ENCODE measurements at places on chromosomes 5 and 9.

DNA sequence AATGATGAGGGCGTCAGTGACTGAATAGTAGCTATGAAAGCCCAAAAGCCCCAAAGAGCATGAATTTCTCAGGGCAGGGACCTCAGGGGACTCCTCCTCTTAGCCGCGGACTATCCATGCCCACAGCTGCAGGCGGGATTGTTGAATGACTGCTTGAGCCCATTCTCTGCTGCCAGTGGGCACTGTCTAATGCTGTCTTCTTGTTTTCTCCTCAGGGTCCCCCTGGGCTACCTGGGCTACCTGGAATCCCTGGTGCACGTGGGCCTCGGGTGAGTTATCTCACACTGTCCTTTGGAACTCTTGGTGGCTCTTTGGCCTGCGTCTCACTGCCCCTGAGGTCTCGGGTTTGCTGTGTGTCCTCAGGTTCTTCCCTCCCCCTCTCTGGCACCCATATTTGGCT is 22.7 kb downstream of the COL27A1 start:
- no peak for DNase-seq

- DNase-seq = no peak
Observed at GRCh38 chr9:108241384-108242073, 614.3 kb downstream of the ACTL7B start.

- DNase-seq = no peak
Observed at GRCh38 chr9:8863069-8863468, 1063.5 kb upstream of the DMAC1 start.

DNA sequence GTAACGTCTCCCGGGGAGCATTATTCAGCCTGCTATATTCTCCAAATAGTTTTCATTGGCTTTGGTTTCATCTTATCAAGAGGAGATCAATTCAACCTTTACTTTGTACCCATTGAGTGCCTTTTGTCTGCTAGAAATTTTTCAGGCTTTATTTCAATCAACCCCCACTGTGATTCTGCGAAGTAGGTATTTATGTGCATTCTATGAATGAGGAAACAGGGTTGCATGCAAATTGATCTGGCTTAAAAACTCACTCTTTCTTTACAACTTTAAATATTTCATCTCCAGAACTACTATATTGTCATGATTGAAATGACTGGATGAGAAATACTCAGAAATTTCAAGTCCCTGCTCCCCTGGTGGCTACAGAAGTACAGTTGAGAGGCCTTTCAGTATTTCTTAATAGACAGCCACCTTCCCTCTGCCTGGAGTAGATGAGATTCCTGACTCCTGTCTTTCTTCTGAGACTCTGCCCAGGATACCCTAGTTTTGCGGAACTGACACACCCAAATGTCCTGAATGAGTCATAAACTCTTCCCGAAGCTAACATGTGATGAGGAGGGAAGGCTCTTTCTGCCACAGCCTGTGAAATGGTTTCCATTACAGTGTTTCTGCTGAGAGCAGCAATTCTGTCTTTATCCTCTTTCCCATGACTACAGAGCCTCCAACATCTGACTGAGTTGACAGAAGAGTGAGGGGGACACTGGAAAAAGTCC is 52.6 kb upstream of the TNC start:
- DNase-seq = peak; percentile 56

DNA sequence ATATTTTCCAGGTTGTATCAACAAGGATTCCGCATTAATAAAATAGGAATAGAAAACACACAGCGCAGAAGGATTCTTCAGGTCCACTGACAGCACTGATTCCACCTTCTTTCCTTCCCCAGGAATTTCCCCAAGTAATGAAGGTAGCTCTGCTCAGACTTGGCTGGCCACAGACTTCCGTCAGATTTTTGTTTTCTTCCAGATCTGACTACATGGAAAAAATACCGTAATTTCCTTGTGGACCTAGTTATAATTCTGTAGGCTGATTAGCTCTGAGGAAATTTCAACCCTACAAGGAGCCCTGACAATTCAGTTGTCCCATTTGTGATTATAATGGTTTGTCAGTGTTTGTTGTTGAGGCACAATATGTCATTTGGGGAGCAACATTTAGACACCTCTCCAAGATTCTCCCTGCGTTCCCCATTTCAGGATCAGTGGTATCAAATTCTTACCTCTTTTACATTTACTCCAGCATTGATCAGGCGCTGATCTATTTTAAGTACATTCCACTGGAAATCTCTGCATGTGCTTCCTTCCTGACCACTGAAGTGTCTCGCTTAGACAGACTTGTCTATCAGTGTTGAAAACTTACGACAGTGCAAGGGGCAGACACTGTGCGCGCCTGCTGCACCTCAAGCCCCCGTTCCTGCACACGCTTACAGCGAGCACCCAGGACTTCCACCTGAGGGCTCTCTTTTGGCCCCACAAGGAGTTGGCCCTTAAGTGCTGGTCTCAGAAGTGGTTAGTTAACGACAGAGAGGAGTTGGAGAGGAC is 94.8 kb downstream of the LHFPL2 start:
- DNase-seq = no peak

- DNase-seq = no peak
Observed at GRCh38 chr5:172667786-172668593, 26.9 kb downstream of the NEURL1B start.

- DNase-seq = peak; percentile 36
Observed at GRCh38 chr9:127968042-127968441, 12.7 kb downstream of the EEIG1 start.

DNA sequence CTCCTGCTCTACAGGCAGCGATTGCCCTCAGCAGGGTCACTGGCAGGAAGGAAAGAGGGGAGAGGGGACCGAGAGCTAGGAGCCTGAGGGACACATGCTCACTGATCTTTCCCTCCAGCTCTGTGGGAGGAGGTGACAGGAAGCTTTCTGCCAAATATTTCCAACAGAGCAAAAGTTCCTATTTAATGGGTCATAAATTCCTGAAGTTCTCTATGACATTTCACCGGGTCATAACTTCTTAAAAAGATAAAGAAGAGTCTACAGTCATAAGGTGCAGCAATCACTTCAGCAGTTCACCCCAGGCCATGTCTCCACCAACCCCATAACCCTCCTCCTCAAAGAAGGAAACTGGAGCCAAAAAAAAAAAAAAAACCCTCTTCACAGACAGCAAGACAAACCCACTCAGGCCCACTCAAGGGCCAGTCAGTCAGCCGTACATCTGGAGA is 481.1 kb downstream of the NR2F1-AS1 start:
- DNase-seq = peak; percentile 26

DNA sequence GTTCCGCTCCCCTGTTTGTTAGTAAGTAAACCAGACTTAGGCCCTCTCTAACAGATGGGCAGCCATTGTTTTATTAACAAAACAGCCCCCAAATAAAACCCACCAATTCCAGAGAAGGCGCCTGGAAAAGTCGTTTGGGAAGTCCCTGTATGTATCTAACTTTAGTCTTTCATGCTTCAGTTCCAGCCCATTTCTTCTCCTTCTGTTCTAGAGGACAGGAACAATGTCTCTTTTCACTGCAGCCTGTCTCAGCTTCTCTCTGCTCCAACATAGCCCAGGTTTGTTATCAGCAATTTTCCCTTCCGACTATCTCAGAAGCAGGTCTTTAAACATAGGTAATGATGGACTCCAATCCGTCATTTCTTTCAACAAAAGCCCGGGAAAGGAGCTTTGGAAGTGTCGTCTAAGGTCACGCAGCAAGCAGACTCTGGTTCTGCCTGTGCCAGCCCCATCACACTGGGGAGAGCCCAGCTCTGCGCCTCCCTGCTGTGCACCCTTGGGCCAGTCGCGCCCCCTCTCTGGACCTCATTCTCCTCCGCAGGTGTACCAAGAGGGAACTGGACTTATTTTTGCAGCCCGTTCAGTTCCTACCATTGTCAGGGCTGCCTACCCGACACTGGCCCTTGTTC is 9.6 kb upstream of the AKNA start:
- DNase-seq = no peak

DNA sequence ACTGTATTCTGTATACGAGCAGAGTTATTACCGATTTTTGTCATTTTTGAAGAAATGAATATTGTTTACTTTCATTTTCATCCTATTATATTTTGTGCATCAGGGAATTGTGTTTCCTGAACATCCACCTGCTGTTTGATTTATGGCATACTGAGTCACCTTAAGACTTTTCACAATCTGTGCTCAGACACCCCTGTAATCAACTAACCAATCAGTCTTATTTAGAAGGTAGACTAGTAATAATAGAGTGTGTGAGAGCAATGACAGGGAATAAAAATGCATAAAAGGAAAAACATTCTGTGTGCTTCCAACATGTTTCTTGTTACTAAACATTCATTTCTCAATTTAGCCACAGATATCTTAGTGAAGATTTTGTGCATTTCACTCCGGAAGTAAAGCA is 1413.6 kb upstream of the ACO1 start:
- no peak for DNase-seq

DNA sequence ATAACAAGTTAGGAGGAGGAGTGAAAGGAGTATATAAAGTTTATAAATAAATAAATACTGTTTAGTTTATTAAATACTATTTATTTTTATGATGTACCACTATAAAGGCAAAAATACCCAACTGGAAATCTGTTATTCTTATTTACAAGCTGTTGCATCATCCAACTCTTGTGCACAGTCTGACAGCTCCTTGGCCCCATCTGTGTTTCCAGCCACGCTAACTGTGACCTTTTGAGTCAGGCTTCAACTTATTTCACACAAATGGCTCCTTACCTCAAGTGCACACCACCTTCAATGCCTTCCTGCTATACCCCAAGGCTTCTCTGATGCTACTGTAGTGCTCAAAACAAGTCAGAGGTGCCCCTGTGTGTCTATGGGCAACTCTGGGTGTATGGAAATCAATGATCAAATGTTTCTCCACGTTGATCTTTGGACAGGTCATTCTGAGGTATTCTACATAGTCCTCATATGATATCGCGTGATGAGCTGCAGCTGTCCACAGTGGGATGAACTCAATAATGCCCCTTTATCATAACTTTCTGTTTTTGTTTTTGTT is 303.2 kb upstream of the GRAMD2B start:
- DNase-seq = no peak

DNA sequence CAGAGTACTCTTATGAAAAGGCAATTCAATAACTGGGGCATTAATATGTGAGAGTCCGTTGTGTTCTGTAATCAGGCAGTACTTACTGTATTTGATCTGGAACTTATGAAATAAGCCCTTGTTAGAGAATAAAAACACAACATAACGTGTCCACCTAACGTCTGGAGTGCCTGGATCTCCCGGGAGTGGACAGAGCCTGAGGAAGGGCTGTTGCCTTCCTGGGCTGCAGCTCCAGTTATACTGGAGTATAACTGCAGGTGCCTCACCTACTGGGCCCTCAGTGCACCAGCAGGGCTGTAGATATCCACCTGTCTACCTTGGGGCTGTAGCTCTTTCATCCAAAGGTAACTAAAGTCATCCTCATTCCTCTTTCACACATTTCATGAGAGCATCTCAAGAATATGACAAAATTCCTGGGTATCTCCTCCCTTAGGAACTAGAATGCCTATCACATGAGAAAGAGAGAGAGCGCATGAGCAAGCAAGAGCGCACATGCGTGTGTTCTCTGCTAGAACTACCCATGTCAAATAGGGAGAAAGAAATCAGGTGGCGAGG is 200.1 kb downstream of the GAPVD1 start:
- no peak for DNase-seq

DNA sequence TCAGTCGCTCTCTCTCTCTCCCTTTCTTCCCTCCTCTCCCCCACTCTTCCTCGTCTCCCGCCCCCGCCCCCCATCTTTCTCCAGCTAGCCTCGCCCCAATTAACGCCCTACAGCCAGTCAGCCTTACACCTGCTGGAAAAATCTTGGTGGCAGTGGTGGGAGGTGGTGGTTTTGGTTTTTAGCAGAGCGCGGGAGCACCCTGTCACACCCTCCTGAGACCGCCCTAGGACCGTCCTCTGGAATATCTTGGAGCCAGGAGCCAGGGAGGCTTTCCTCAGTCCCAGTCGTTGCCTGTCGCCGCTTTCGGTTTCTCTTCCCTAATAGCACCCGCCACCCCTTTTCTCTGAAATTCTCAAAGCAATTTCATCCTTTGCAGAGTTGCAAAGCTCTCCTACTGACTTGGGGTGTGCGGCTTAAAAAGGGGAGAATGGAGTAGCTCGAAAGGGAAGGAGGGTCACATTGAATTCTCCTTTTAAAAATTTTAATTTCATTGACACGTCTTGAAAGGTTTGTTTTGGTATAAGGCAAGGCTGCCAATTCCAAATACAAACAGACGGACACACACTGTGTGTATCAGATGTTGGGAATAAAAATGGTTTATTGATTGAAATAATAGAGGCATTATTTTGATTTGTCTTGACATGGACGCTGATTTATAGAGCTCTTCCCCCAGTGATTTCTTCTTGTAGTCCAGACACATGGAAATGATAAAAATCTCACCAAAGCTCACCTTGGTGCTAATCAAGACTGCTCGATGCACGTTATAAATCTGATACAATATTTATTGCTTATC is 301.3 kb downstream of the PARP8 start:
- DNase-seq = peak; percentile 20

DNA sequence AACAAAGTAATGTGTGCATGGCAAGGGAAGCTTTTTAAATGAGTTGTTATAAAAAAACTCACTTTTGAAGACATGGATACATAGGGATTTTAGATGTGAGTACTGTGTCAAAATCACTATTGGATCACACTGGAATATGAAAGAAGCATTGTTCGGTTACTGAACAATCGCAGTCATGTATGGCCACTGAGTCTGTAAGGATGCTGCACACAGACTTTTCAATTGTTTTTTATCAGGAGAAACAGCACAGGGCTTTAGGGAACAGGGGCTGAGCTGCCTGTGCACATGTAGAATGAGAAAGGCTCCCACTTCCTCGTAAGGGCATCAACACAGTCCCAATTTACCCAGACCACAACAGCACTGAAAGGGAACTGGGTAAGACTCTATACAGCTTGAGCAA is 1333.9 kb upstream of the DMAC1 start:
- DNase-seq = no peak

- no peak for DNase-seq
Observed at GRCh38 chr5:69188811-69189161, 597 bp upstream of the CENPH start.

GRCh38 chr5:40172721-40173120 is 507.0 kb upstream of the PTGER4 start:
- DNase-seq = no peak

Measured in AG08395 (cell line).